ENCODE measurements at places on chromosomes 4 and X.
A peak's percentile ranks its signal among the peaks of the same experiment; 100 is the strongest.

DNA sequence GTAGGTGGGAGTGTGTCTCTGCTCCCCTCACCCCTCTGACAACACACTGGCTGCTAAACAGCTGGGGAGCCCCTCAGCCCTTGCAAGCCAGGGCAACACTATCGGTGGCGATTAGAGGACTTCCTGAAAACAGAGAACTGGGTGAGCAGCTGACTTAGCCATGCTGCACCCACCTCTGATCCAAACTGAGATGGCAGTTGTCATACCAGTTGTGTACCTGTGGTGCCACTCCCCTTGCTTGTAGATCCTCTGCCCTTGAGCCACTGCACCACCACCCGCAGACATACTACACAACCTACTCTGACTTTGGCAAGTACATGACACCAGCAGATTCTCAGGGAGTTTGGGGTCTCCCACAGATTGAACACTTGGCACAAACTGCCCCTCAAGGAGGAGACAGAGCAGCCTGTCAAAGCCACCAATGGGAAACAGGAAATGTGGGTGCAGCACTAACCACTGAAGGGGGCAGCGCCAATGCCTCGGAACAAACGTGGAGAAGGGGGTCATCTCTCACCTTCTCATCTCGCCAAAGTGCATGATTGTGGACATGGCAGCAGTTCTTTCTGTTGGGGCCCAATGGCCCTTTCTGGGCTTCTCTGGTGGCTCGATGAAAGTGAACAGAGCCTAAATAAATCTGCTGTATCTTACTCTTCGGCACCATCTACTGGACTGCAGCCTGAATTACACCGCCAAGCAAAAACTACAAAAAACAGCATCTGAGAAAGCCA is 119.8 kb downstream of the NEK1 start:
- DNase-seq = peak; percentile 19

GRCh38 chr4:6938237-6938636 is 28.6 kb downstream of the TBC1D14 start:
- DNase-seq = no peak

GRCh38 chr4:76716020-76716419 is 181.9 kb downstream of the SOWAHB start:
- no peak for DNase-seq

DNA sequence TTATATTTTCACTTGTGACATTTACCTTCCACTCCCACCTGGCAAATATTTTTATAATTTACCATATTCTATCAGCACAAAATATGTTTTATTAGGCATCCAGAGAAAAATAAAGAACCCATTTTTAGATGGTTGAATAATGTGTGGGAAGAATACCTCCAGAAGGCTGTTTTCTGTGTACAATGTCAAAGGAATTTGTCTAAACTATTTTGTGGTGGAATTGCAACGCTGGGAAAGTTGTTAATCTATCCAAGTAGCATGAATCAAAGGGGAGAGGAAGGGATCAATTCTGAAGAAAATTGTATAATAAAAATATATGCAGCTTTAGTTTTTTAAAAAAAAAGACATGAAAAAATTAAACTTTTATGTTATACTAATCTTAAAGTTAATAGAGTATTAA is 706.5 kb downstream of the FSTL5 start:
- DNase-seq = no peak

DNA sequence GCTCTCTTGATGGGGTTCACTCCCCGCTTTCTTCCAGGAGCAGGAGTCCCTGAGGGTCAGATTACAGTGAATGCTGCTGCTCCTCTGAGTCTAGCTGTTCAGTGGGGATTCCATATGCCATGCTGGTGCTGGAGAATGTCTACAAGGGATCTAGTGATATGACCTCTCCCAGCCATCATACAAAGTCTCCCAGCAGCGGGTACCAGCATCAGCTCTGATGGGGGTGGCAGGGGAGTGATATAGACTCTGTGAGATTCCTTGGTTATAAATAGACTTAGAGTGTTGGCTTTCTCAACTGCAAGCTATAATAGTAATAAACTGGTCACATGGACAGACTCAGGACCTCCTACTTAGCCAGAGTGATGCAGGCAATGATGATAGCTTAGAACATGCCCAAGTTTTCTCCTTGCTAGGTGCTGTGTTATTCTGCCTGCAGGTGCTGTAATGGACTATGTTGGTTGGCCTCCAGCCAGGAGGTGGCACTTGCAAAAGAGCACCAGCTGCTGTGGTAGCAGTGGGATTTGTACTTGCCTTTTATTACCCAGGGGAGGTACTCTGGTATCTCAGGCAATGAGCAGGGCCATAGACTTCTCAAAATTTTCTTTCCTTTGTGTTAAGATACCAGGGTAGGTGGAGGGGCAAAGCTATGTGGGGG is 202.9 kb downstream of the CHIC1 start:
- DNase-seq = no peak

GRCh38 chr4:178993306-178993705 is 1551.1 kb upstream of the AGA start:
- DNase-seq = no peak

- DNase-seq = no peak
Measured at GRCh38 chr4:10403633-10404445, 53.4 kb downstream of the ZNF518B start.

DNA sequence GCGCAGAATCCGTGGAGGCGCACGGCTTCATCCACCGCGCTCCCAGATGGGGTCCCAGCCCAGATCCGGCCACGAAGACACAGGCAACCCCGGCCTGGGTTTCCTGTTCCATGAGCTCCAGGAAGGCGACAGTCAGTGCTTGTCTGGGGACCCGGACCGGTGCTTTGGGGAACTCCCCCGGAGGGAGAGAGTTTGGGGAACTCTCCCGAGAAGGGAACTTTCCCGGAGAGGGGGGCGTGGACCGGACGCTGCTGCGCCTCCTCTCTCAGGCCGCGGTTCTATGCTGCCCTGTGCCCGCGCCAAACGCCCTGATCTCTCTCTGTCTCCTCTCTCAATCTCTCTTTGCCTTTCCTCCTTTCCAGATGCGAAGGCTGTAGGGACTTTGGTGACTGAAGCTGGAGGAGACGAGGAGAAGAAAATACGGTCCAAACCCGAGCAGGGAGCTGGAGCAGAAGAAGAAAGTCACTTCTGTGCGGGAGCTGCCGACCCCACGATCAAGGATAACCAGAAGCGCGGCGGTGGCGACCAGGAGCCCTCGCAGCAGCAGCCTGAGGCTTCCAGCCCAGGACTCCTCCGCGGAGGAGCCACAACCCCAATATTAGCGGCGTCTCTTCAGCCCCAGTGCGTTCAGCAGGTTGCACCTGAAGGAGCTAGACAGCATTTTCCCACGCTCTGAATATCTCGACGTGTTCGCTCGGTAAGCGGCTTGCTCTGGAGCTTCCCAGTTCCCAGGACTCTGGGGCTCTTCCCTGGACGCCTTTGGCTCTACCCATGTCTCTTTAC is 47.6 kb upstream of the NKAP start:
- DNase-seq = no peak

DNA sequence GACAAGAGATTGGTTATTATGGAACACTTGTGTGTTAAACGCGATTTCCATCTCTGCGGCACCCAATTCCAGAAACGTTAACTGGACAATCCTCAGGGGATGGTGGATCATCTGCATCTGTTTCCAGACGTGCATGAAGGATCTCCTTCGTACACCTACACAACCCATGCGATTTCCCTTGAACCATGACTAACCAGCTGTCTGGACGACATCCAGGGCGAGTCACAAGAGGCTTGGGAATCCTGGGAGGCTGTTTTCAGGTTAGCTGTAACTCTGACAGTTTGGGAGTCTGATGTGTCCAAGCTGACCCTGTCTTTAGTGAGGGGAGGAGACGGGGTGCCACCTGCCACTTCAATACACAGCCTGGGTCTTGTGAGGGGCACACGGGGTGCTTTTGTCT is 84.5 kb downstream of the GATB start:
- peak; percentile 43 for DNase-seq

GRCh38 chr4:135244056-135244455 is 1042.5 kb upstream of the PABPC4L start:
- peak; percentile 19 for DNase-seq

DNA sequence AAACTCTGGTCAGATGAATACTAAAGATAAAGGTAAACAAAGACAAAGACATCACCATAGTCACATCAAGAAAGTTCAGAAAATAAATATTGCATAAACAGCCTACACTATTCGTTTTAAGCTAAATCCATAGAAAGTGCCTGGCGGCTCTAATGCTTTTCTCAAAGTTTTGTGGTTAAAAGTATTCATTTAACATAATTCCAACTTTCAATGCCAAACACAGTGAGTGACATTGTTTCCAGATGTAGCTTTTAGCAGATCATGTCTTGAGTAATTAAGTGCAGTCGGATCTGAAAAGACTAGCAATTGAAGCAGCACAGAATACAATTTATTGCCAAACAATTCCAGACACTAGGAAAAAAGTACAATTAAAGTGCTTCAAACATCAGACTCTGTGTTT is 287.1 kb upstream of the ADGRL3 start:
- DNase-seq = no peak

DNA sequence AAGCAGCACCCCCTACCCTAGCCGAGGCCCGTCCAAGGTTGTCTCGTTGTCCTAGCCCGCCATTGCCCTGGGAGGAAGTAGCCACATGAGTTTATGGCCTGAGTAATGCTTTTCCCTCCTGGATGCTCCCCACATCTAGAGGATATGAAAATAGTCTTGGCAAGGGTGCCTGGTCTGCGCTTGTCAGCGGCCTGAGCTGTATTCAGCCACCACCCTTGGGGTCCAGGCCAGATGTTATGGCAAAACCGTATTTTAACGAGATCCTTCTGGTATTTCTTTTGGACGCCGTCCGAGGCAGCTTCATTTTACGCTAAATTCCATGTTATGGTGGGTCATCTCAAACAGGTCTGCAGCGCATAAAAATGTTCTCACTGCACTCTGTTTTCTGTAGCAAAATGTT is 89.3 kb downstream of the GPR143 start:
- DNase-seq = peak; percentile 58

DNA sequence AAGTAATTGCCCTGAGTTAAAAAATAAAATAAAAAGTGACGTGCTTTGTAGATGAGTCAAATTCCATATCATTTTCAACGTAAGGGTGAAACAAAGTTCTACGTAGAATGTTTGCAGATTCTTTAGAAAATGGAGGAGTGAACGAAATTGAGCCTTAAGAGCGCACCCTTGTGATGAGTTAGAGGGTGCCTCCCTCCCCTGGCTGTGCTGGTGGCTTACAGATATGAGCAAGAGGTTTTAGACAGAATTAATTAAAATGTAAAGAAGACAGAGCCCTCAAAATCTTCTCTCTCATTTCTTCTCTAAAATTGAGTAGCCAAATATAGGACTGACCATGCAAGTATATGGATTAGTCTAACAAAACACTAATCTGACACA is 30.2 kb upstream of the LGI2 start:
- DNase-seq = no peak

DNA sequence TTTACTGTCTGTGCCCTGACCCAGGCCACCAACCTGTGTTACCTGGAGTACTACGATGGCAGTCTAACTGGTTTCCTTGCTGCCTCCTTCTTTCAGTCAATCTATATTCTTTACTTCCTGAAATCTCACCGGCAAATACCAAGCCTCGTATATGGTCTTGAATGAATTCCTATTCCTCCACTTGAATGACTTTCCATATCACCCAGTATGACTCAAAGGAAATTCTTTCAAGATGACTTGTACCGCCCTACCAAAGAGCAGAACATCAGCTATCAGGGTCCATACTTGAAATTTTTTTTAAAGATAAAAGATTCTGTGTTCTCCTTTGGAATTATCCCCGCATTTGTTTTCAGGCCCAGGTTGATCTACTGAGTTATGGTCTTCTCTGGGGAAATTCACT is 378.0 kb downstream of the AFF2 start:
- no peak for DNase-seq

GRCh38 chr4:151665022-151665784 is 95.6 kb downstream of the GATB start:
- no peak for DNase-seq

GRCh38 chrX:129802863-129803262 is 23.1 kb downstream of the SASH3 start:
- DNase-seq = no peak

DNA sequence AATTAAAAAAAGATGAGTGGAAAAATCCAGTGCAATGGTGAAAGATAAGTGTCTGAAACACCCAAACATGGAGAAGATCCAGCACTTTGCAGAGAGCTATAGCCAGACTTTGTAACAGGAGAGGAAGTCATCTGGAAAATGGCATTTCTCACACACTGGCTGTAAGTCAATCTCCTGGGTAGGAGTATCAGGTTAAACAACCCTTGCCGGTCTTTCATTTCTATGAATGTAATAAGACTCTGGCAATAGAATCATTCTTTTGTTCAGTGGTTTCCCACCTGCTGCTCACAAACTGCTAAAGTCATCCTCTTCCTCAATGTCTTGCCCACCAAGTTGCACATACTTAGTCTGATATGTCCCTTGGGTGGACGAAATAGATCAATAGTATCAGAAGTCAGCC is 94.0 kb upstream of the ATP8A1 start:
- no peak for DNase-seq

- no peak for DNase-seq
Measured at GRCh38 chr4:107757864-107758476, 37.9 kb upstream of the PAPSS1 start.

- DNase-seq = no peak
Measured at GRCh38 chr4:145736241-145736831, 56.4 kb downstream of the C4orf51 start.

DNA sequence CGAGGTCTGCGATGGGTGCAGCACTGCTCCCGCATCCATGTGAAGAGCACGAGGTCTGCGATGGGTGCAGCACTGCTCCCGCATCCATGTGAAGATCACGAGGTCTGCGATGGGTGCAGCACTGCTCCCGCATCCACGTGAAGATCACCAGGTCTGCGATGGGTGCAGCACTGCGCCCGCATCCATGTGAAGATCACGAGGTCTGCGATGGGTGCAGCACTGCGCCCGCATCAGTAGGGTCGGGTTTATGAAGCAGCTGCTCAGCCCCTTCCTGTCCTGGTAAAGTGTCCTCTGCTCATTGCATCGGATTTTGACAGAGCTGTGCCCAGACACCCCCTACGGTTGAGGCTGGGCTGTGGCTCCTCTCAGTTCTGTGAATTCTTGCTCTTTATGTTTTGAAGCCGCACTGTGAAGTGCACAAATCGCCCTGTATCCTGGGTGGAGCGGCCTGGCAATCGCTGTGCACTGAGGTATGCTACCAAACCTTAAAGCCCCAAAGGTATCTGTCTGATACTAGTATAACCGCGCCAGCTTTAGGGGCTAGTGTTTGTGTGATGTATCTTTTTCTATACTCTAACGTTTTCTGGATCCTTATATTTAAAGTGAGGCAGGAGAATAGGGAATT is 98.7 kb downstream of the CPZ start:
- DNase-seq = no peak

GRCh38 chr4:140764785-140765392 is 8.7 kb upstream of the TBC1D9 start:
- no peak for DNase-seq

DNA sequence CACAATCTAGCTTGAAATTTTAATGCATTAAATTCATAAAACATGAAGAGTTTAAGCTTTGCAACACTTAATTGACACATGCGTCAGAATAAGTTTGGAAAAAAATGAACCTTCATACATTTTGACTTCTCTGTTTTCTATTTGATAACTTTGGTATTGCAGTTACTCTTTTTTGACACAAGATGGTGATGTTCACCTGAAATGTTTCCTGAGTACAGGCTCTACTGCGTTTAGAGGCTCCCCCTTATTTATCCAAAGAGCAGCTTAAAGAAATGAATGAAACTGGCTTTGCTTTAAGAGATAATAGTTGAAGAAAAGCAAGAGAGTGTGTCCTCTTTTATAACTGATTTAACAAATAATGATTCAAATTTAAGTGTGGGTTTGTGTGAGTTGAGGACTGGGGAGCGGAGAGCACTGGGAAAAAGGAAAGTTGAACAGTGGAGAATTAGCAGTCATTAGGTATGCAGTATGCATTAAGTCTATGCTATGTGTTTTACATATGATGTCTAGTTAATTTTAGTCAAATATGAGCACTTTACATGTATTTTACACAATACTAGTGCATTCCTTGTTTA is 180.6 kb upstream of the NUDT6 start:
- no peak for DNase-seq
